Left renal cortex interstitium (tissue), 4 donors: ENCODE measurements at places on chromosomes 3 and 15. TPM values are rescaled to one million over a fixed set of nuclear protein-coding genes. Genes with fewer than 3 reads are reported as not detected.

The CHRD gene
- 15.0 TPM for polyA plus RNA-seq

The INSYN1 gene
- 22.4 TPM for polyA plus RNA-seq

The ZNF860 gene
- polyA plus RNA-seq, result 3.3 TPM

The FBXO40 gene
- 0.02 TPM for polyA plus RNA-seq

- no peak for DNase-seq
These were observed 67.4 kb downstream of the ATP10A start for GRCh38 chr15:25795712-25796111.

- no peak for DNase-seq
These were observed 18.6 kb upstream of the C15orf40 start for GRCh38 chr15:83030021-83030420.

DNA sequence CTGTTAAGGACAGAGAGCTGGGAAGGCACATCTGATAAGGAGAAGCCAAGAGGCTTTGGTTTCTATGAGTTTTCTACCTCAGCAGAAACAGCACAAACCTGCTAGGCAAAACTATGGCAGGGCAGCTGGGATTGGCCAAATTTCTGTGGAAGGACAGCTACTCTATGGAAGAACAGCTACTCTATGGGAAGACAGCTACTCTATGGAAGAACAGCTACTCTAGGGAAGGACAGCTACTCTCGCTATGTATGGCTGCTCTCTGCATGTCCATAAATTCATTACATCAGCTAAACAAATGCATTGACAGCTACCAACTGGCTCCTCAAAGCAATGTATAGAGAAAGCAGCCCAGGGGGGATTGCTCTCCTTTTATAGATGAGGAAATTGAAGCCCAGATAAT lies 24.8 kb downstream of the MASP1 start:
- no peak for DNase-seq

- no peak for DNase-seq
These were observed 44.3 kb upstream of the TM4SF4 start for GRCh38 chr3:149430216-149430615.

- no peak for DNase-seq
These were observed 376.0 kb upstream of the PDZRN3 start for GRCh38 chr3:74000725-74001124.

- DNase-seq, result no peak
These were observed 50.5 kb upstream of the ARHGEF3 start for GRCh38 chr3:56851966-56852884.

- DNase-seq, result no peak
These were observed 43.2 kb downstream of the HRH1 start for GRCh38 chr3:11197484-11197883.

GRCh38 chr3:14133876-14134275 lies 9.0 kb downstream of the TMEM43 start:
- no peak for DNase-seq
